CD8-positive, alpha-beta T cell (primary cell): ENCODE measurements at places on chromosomes 7 and 10. TPM values are rescaled to one million over a fixed set of nuclear protein-coding genes. Genes with fewer than 3 reads are reported as not detected.

DNA sequence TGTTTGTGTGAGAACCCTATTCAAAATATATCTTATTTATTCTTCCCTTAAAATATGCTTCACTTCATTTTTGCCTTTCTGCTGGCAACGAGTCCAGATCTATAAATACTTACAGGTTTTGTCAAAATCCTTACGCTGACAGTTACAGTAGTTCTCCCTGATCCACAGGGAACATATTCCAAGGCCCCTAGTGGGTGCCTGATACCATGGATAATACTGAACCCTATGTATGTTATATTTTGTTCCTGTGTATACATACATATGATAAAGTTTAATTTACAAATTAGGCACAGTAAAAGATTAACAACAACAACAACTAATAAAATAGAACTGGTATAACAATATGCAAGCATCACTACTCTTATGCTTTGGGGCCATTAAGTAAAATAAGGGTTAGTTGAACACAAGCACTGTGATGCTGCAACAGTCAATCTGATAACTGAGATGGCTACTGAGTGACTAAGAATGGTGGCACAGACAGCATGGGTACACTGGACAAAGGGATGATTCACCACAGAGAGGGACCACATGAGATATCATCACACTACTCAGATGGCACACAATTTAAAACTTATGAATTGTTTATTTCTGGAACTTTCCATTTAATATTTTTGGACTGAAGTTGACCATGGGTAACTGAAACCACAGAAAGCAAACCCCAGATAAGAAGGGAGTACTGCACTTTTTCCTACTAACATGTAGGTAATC lies 29.4 kb upstream of the PCGF5 start:
- DNase-seq, result no peak

- no peak for DNase-seq
Observed at GRCh38 chr7:151813997-151814396, 62.9 kb downstream of the PRKAG2 start.

DNA sequence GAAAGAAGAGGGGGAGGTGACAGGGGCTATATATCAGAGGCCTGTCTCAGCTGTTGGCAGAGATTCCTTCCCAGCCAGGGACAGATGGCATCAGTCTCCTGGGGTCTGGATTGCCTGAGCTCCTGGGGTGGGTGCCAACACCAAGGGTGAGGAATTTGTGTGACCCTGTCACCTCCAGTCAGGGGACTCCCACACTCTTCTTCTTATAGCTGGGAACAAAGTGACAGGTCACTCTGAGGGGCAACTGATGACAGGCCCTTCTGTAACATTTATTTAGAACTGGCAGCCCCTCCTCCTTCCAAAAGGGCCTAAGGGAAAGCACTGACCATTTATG lies 53.7 kb upstream of the DUSP5 start:
- DNase-seq, result no peak

- no peak for DNase-seq
Observed at GRCh38 chr7:127792528-127793342, 140.7 kb downstream of the SND1 start.

DNA sequence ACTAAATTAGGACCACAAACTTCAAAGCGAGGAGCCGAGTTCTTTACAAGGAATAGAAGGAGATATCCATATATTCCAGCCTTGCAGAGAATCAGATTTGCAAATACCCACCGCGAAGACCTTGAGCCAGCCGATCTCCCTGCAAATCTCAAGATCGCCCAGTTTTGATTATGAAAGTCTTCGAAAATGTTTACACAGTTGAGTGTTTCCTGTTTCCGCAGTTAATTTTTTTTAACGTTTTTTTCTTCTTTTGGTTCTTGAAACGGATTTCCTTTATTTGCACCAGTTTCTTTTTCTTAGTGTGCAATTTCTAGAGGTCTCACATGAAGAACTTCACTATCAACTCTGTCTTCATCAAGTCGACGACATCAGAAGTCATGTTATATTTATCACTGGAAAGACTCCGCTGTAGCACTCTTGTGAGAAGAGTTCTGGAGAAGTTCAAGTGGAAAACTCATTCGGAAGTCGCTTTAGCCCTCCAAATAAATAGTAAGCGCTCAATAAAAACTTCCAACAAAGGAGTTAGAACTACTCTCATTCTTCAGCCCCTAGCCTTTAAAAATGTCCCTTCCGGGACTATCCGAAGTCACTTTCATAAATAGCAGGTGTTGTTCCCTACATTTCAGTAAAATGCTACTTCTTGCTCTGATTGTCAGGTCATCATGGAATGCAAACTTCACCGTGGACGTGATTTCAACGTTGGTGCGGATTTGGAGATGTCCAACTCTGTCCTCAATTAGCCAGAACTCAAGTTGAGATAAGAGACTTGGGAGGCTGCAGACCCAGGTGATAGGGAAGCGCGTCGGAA lies 11.9 kb upstream of the SPAG6 start:
- DNase-seq, result no peak

- peak; percentile 51 for DNase-seq
Observed at GRCh38 chr7:150569245-150569955, 2.2 kb downstream of the GIMAP4 start.

DNA sequence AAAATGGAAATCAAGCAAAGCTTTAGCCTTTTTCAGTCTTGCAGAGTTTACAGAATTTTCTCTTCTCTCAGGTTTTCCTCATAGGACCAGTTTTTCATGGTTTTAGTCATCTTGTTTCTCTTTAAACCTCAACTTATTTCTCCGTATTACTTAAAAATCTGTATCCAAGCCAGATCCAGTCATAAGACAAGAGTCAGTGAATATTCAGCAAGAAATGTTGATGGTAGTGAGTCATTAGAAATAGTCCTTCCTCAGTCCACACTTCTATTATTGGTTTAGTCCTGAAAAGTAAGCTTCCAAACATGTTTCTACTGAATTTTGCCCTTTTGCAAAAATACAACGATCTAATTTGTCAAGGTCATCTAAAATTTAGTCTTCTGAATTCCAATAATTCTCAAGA lies 107.0 kb downstream of the VIM start:
- DNase-seq, result no peak

- no peak for DNase-seq
Observed at GRCh38 chr7:2149672-2150444, 82.9 kb downstream of the MAD1L1 start.

The ANKRD30A gene
- not detected for total RNA-seq
